ENCODE measurements at places on chromosomes 11 and 22.
A peak's percentile ranks its signal among the peaks of the same experiment; 100 is the strongest.

DNA sequence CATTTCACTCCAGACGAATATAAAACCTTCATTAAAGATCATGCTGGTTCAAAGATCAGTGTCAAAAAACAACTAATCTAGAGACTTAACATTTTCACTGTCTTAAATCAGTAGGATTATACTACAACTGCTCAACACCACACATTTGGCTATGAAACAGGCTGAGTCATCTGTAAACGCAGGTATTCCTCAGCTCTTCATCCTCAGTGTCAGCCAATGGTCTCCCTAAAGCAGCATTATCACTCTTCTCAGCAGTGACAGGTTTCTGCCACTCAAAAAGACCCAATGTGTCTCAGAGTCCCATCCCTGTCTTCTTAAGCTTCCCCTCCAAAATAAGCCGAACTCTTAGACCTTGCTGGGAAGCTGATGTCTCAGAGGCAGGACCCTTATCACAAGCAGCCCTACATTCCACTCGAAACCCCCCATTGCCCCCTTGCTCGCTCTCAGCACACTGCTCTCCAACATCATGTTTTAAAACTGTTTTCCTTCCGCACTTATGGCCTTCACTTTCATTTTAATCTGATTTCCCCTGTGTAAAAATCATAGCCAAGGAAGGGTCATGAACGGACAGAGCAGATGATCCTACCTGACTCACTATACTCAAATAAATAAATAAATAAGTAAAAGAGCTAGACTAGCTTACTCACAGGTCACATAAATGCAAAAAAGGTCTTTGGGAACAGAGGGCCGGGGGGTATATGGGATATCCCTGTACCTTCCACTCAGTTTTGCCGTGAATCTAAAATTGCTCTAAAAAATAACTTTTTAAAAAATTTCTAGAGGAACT, 23.0 kb downstream of the CDON start:
- no peak for DNase-seq

GRCh38 chr11:18485913-18486528, 30.4 kb downstream of the LDHAL6A start:
- DNase-seq = no peak

DNA sequence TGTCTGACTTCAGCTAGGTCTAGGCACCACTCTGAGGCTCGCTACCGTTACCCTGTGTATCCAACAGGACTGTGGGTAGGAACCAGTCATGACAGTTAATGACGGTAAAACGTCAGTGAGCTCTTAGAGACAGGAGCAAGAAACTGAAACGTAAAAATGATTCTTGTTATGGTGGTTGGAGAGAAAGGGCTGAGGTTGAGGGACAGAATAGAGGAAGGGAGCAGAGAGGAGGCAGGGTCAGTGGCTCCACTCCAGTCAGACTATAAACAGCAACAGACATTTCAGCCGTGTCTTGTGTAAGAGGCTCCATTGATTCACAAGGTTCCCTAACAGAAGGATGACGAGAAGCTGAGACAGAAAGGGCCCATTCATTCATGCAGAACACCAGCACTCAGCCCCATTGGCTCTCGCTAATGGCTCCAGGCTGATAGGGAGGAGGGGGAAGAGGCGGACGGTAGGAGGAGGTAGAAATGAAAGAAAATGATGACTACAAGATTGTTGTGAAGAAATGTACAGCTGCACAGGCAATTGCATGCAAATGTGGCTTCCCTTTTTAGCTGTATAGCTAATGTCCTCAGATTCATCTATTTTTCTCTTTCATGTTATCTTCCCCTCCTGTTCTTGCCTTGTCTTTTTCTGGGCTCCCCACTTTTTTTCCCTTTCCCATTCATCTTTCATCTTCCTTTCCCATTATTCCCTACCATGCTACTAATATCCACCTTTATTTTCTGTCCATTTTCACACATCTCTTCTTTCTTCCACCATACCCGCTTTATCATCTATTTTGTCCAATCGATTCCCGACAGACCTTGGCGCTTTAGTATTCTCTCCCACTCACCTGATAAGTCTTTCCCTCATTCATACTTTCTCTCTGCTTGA, 34.3 kb downstream of the ETS1 start:
- DNase-seq = no peak

DNA sequence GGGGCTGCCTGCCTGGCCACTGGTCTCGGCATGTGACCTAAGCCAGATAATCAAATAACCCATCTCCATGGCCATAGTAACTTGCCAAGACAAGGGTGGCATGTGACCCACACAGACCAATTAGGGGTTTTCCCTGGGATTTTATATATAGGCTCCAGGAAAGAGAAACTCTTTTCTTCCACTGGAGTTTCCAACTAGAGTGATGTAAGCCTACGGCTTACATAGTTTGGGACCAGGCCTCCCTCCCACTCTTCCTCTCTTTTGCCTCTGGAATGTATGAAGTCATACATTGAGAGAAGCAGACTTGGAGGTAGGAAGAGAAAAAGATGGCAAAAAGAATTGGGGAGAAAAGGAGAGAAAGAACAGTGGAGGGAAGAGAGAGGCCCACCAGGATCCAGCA, 84.6 kb upstream of the LDLRAD3 start:
- no peak for DNase-seq

- DNase-seq = peak; percentile 88
Observed at GRCh38 chr22:27113211-27113635, 455.8 kb downstream of the MIAT start.

DNA sequence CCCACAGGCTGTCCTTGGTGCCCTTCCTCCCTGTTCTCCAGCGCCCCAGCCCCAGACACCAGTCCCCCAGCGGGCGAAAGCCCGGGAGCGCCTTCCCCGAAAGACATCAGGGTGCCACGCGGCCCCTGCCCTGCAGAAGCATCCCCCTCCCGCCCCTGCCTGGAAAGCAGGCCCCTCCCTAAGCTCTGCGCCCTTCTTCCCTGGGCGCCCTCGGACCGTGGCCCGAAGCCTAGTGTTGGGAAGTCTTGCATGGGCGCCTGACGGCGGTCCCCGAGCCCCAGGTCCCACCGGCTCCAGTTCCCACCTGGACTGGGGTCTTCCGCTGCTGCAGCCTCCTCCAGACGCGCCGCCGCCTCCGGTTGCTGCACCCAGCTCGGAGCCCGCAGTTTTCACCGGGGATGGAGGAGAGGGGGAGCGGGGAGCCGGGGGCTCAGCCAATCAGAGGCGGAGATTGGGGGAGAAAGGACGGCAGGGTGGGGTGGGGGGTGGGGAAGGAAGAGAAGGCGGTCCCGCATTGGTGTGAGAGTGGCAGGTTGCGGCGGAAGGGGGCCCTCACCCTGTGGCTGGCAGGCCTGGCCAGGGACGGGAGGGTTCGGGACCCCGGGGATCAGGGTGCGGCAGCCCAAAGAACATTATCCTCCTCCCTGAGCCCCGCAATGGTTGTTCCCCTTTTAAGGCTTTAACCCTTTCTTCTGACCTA, at the start of gene THY1:
THY1 (minus strand) TSS at position 364 of the 700 bp plus-strand sequence. CDS start 2,267 bp downstream, outside the sequence.
- no peak for DNase-seq

GRCh38 chr11:118953265-118953664, 2.8 kb upstream of the UPK2 start:
- no peak for DNase-seq

GRCh38 chr22:46418827-46419226, 83.3 kb downstream of the TRMU start:
- no peak for DNase-seq

- no peak for DNase-seq
Observed at GRCh38 chr11:120229451-120230424, 10.2 kb upstream of the POU2F3 start.

DNA sequence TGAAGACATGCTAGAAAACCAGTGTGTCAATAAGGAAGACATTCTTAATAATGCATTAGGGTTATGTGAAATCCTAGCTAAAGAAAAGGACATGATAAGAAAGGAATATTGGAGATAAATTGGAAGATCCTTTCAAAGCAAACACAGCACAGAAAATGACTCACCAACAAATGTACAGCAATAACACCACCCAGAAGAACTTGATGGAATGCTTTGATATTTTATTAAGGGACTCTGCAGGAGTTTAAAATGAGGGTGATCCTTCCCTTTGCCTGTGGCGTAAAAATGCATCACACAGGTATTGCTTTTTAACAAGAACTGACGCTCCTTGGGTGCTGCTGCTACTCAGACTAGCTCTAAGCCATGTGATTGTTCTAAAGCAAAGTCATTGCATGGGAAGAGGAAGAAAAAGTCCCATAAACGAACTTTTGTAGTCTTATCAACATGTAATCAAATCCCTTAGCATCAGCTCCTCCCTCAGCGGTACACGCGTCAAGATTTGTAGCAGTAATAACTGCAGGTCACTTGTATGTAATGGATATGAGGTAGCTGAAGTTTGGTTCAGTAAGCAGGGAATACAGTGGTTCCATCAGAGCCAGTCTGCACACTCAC, 48.4 kb upstream of the EED start:
- DNase-seq = no peak

DNA sequence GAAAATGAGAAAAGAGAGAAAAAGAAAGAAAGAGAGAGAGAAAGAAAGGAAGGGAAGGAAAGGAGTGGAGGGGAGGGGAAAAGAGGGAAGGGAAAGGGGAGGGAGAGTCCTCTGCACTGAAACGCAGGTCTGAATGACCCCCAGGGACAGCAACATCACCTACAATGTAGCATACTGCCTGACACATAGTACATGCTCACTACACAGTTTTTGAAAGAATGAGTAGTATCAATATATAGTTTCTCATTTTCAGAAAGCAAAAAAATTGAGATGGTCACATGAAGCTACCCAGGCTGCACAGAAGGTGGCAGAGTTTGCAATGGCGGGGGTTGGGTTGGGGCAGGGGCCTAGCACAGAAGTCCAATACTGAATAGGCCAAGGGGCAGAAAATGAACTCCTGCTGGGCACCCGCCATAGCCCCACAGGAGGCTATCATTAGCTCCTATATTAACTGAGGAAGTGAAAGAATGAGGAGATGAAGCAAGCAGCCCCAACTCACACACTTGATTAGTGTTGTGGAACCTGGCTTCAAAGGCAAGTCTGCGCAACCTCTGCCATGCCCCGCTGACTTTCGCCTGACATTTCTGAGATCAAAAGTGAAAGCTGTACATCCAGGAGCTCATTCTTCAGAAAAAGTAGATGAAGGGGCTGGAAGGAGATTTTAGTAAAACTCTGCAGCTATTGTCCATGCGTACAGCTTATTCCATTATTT, 241.2 kb upstream of the SYN3 start:
- DNase-seq = no peak

GRCh38 chr11:93858121-93858775, 7.8 kb upstream of the VSTM5 start:
- no peak for DNase-seq

DNA sequence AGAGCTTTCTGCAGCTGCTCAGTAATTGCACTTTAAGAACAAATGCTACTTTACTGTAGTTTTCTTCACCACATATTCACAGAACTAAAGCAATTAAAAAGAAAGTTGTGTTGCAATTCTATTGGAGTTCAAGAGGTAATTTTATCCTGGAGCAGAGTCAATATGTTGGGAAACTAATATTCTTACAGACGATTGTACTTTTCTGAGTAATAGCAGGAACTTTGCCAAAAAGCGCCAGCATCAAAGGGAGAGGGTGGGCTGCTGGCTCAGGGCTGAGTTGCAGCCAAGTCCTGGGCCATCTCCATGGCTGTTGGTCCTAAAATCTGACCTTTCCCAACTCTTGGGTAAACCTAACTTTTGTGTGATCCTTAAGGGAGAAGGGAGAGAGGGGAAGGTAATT, 73.6 kb upstream of the MYO18B start:
- peak; percentile 46 for DNase-seq

GRCh38 chr11:67698247-67698646, 23.8 kb upstream of the ALDH3B2 start:
- DNase-seq = no peak

GRCh38 chr11:104690241-104690640, 208.0 kb downstream of the CASP12 start:
- no peak for DNase-seq

DNA sequence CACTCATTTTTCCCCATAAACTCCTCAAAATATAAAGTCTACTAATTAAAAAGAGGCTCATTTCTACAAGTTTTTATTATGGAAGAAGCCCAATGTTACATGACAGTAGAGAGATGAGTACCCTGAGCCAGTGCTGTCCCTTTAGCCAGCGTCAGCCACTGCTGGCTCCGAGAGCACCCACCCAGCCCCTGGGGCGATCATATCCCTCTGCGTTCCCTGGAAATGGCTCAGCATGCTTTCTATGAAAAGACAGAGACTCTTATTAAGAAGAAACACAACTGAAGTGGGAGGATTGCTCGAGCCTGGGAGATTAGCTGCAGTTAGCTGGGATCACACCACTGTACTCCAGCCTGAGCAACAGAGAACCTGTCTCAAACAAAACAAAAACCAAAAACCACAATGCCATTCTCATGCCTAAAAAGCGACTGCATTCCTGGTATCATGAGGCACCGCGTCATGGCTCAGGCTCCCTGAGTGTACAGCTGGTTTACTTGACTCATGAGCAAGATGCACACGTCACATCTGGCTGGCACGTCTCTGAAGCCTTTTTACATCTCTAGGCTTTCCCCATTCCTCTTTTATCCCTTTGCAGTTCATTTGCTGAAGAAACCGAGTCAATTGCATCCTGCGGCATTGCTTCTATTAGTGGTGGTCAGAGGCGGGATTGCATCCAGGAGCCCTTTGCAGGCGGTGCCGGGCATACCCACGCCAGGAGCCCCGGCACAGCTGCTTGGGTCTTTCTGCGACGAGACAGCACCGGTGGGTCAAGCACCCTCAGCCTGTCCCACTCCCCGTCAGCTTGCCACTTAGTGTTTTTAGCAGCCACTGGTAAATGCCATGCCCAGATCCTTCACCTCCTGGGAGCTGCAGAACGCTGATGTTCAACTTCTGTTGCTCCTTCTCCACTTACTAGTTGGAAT, 119.9 kb downstream of the CTTN start:
- peak; percentile 52 for DNase-seq

DNA sequence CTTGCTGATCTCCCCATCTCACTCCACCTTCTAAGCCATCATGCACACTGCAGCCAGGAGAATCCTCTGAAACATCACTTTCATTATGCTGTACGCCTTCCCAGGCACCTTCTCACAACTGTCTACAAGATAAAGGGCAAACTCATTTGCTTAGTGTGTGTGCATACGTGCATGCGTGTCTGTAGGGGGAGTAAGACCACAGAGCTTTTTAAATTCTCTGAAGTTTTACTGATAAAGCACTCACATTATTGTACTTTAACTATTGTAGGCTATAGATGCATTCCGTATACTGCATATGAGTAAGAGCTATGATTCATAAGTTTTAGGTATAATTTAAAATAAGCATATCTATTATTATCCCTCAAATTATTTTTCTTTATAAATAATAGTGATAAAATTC, 15.3 kb upstream of the ANKK1 start:
- DNase-seq = no peak

- no peak for DNase-seq
Observed at GRCh38 chr11:60150279-60150678, 32.6 kb downstream of the MS4A6A start.
